GM10248 (cell line): ENCODE measurements at places on chromosomes 5 and 9.

DNA sequence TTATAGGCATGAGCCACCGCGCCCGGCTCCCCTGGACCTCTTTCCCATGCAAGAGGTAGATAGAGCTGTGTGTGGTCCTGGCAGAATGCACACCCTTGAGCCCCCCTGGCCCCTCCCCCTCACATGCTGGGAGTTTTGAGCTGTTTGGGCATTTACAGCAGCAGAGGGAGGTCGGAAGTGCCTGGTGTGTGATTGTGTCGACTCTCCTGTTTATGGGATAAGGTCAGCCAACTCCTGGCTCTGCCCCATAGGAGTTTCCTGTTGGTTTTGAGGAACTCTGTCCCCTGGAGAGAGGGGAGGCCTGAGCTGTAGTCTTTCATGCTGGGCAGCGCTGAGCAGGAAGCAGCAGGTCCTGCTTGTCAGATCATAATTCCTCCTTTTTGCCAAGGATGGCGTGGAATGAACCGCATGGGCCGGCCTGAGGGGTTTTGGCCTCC lies 6.0 kb downstream of the LRRC8A start:
- no peak for DNase-seq

DNA sequence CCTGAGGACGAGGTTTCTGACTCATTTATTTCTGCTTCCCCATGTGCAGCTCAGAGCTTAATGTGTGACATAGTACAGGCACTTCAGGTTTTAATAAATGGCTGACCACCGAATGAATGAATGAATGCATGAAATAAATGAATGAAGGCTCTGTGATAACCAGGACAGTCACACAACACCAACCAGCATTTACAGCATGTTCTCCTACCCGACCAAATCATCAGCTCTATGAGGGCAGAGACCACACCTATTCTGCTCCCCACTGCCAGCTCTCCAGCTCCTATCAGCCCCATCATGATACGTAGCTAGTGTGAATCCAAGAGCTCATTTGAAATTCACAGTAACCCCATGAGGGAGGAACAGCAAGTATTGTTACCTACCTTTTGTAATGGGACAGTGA lies 4.8 kb downstream of the TMOD1 start:
- no peak for DNase-seq

GRCh38 chr9:138065287-138065686 lies 187.7 kb downstream of the CACNA1B start:
- no peak for DNase-seq

DNA sequence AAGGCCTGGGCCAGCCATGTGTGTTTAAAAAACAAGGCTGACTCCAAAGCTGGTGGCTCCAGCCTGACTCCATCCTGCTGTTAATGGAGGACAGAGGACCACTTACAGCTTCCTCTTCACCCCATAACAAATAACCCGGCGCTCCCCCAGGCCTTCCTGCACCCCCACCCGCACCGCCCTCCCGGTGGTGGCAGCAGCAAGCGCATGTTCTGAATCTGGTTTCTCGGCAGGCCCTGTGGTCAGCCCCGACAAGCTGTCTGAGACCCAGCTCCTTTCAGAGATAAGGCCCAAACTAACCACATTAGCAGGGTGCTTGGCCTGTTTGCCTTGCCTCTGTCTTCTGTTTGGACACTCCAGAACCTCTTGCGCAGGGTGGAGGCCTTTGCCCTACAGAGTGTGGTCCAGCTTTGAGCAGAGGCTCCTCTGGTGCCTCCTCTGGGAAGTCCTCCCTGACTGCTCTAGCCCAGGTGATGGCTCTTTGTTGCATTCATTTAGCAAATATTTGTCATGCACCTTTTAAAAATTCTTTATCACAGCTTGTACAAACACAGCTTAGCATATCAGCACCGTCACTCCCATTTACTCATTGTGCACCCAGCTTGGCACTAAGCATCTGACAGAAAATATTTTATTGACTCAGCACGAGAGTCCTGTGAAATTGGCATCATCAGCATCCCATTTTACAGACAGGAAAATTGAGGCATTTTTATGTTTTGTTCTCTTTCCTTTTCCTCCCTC lies 78.4 kb downstream of the NDFIP1 start:
- no peak for DNase-seq

DNA sequence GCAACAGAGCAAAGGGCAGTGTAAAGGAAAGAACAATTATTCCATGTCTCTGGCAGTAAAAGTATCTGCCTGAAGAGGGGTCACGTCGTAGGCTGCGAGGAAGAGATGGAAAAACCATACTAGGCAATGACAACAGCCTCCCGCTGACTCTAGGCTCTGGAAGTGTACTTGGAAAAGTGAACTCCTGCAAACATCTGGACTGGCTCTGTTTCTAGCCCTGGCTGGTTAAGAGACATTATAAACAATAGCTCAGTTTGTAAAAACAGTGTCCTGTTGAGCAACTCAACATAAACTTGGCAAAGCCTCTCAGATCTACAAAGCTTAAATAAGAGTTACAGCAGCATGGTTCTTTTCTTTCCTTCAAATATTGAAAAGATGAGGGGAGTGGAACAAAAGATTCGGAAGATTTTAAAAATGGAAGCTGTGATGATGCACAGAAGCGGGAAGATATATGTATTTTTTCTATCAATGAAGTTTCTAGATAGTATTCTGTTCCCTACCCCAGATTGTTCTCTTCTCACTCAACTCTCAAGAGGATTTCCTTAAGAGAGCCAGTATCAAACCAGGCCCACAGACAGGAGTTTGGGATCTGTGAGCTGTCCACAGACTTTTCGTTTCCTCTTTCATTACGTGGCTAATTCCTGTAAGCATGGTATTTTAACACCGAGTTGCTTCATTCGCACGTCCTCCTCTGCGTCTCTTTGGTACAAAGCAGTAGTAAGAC lies 79.4 kb downstream of the SPTLC1 start:
- DNase-seq = no peak

- DNase-seq = no peak
Observed at GRCh38 chr5:136023958-136024541, 4.7 kb upstream of the TGFBI start.
